ENCODE measurements at places on chromosomes 5 and 9.

- no peak for DNase-seq
Measured at GRCh38 chr5:174755106-174755505, 30.7 kb downstream of the MSX2 start.

DNA sequence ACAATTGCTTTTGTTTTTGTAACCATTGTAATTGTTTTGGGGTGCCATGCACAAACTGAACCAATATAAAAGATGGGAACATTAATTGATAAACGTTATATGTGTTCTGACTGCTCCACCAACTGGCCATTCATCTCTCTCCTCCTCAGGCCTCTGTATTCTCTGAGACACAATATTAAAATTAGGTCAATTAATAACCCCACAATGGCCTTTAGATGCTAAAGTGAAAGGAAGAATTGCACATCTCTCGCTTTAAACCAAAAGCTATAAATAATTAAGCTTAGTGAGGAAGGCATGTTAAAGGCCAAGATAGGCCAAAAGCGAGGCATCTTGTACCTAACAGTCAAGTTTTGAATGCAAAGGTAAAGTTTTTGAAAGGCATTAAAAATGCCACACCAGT is 448.4 kb upstream of the ITGA1 start:
- no peak for DNase-seq

DNA sequence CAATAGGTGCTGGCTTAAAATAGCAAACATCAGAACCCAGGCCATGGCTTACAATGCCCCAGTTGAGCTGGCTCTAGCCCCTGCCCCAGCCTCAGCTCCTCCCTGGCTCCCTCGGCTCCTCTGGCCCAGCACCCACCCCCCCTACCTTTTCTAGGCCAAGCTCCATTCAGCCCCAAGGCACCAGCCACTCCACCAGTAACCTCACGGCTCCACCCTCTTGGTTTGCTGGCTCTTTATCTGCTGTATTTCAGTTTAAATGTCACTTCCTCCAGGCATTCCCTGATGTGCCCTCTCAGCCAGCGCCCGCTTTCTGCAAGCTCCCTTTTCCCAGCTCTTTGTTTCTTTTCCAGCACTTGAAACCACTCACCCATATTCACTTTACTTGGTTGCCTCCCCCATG is 10.6 kb downstream of the C1QTNF2 start:
- DNase-seq, result no peak

DNA sequence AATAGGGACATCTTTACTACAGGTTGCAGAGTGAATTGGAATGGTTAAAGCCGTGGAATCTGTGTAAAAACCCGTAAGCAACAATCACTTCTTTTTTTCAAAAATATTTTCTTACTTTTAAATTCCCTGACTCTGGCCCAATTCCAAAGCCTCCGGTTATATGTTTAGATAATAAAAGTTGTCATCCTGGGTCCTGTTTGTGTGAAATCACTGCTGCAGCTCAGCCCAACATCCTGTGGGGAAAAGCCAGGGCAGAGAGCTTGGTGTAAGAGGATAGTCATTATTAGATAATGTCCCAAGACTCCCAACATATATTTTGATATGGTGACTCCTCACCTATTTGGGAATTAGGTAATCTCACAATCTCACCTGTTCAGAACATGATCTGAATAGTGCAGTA is 586.0 kb upstream of the BRINP1 start:
- no peak for DNase-seq

DNA sequence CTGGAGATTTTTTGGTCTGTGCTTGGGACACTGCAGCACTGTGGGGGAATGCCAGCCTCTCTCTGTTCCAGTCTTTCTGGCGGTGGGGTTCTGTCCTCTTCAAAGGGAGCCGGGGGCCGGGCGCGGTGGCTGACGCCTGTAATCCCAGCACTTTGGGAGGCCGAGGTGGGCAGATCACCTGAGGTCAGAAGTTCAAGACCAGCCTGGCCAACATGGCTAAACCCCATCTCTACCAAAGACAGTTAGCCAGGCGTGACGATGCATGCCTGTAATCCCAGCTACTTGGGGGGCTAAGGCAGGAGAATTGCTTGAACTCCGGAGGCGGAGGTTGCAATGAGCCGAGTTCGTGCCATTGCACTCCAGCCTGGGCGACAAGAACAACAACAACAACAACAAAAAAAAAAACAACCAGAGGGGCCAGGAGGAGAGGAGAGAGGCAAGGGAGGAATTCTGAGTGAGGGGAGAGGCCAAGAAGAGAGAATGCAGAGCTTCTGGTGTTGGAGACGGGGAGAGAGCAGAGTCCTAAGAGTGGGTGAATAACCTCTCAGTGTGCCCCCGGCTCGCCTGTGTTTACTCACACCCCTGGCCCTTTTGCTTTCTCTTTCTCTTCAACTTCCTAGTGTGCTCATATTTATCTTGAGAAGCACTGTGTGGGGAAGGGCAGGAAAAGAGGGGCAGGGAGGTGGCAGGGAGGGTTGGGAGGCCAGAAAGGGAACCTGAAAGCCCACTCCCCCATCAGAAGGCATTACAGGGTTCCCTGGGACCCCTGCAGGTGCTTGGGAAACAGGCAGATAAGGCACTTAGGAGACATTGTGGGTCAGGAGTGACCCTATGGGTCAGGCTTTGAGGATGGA is 3.2 kb upstream of the SET start:
- no peak for DNase-seq

DNA sequence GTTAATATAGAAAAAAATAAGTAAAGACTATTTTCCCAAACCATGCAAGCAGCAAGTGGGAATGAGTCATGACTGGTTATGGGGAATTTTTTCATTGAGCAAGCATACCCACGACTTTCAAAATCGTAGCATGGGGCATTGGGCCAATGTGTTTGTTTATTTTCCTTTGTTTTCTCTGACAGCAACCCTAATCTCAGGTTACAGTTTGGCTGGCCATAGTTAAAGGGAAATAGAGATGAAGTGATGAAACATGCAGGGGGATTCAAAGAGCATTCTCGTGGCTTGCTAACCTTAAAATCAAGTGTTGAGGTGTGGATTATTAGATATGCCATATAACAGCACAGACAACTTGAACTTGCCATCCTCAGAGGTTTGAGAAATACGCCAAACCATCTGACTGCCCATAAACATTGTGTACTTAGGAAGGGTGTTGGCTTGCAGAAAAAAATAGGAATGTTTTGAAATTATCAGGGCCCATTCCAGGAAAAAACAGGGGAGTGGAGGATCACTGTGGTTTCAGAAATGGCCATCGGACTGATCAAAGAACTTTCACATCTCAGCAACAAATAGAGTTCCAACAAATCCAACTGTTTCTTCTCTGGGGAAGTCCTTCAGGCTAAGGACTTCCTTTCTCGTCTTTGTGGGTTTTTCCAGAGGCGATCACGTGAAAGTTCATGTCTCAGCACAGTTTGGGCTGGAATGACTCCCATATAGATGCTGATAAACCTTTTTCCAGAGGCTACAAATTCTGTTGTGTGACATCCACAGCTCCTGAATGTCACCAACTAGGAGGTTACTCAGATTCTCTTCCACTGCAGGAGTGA is 259.1 kb downstream of the SYK start:
- no peak for DNase-seq

GRCh38 chr5:58149746-58150145 is 310.1 kb downstream of the PLK2 start:
- DNase-seq, result no peak

DNA sequence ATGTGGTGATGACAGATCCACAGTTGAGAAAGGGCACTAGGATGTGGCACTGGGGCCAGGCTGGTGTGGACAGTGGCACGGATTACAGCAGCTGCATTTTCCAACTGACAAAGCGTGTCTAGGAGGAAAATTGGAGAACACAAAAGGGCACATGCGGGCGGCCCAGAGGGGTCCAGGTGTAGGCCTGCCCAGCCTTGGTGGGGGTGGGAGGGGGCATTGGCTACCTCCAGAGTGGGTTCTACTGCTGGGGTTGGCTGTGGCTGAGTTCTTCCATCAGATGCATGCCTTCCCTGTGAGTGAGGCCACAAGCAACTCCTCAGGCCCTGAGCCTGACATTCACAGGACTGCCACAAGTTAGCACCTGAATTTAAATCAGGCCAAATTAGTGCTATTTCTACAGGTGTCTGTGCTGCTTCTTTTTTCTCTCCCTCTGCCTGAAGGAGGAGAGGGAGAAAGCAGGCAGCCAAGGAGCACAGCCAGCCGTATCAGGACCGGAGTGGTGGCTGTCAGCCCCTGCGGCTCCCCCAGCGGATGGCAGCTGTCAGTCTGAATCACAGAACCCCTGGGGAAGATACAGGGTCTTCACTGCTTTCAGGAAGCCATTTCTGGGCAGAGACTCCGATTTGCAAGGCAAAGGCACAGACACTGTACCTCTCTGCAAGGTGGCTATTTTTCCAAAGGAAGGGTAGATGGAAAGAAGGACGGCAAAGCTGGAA is 464.2 kb downstream of the SPOCK1 start:
- DNase-seq, result no peak

DNA sequence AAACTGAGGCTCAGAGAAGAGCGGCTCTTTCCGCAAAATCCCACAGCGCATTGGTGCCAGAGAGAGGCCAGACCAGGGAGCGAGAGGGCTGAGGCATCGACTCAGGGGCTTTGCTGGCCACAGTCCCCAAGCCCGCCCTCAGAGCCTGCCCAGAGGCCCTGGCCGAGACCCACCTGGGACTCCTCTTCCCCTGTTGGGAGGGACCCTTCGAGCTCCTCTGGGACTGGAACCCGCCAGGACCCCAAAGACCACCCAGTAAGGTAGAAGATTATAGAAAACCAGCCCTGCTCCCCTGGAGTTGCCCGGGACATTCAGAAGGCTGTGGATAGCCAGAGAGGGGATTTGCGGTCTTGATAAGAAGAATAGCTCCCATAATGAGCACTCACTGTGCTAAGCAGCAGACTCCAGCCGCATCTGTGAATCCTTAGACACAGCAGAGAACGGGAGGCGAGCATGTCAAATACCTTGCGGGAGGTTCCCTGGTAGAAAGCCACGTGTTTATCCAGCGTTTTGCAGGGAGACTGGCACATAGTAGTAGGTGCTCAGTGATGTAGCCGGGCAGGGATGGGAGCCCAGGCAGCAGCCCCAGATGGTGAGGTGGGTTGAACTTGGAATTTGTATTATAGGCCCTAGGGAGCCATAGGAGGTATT is 651 bp upstream of the AK1 start:
- DNase-seq, result no peak

- no peak for DNase-seq
Measured at GRCh38 chr5:73170522-73170921, 2.5 kb upstream of the TMEM174 start.

- no peak for DNase-seq
Measured at GRCh38 chr5:157050050-157050449, 8.9 kb downstream of the HAVCR1 start.

- no peak for DNase-seq
Measured at GRCh38 chr5:68200288-68200687, 15.3 kb upstream of the PIK3R1 start.

- DNase-seq, result no peak
Measured at GRCh38 chr5:173826086-173826427, 62.1 kb upstream of the CPEB4 start.

GRCh38 chr9:115596021-115596745 is 478.2 kb upstream of the TNC start:
- DNase-seq, result no peak

- no peak for DNase-seq
Measured at GRCh38 chr5:59130431-59130830, 547.6 kb downstream of the RAB3C start.

GRCh38 chr5:169599451-169599850 is 15.9 kb downstream of the SPDL1 start:
- DNase-seq, result no peak
